Putamen (tissue), 1 donor: ENCODE measurements at places on chromosomes 12 and 14.

GRCh38 chr14:41718477-41719166, 111.9 kb downstream of the LRFN5 start:
- peak; percentile 2 for DNase-seq

GRCh38 chr12:51524386-51524901, 66.6 kb upstream of the SCN8A start:
- no peak for DNase-seq

DNA sequence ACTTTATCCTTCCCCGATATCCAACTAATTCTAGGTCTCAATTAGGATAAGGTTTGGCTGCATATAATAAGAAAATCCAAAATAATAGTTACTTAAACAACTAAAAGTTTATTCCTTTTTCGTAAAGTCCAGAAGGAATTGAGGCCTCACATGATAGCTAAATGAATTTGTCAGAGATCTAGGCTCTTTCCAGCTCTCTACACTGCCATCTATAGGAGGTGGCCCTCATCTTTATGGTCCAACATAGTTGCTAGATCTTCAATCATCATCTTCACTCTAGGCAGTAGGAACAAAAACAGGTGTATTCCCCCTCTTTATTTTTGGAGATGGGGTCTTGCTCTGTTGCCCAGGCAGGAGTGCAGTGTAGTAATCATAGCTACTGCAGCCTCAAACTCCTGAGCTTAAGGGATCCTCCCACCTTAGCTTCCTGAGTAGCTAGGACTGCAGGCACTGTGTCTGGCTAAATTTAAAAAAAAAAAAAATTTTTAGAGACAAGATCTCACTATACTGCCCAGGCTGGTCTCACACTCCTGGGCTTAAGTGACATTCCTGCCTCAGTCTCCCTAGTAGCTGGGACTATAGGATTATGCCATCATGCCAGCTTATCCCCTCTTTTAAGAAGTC, 46.5 kb upstream of the SAV1 start:
- DNase-seq = no peak

- no peak for DNase-seq
Observed at GRCh38 chr14:96737881-96738280, 59.3 kb upstream of the VRK1 start.

- no peak for DNase-seq
Observed at GRCh38 chr12:26286186-26286585, 90.8 kb downstream of the SSPN start.

DNA sequence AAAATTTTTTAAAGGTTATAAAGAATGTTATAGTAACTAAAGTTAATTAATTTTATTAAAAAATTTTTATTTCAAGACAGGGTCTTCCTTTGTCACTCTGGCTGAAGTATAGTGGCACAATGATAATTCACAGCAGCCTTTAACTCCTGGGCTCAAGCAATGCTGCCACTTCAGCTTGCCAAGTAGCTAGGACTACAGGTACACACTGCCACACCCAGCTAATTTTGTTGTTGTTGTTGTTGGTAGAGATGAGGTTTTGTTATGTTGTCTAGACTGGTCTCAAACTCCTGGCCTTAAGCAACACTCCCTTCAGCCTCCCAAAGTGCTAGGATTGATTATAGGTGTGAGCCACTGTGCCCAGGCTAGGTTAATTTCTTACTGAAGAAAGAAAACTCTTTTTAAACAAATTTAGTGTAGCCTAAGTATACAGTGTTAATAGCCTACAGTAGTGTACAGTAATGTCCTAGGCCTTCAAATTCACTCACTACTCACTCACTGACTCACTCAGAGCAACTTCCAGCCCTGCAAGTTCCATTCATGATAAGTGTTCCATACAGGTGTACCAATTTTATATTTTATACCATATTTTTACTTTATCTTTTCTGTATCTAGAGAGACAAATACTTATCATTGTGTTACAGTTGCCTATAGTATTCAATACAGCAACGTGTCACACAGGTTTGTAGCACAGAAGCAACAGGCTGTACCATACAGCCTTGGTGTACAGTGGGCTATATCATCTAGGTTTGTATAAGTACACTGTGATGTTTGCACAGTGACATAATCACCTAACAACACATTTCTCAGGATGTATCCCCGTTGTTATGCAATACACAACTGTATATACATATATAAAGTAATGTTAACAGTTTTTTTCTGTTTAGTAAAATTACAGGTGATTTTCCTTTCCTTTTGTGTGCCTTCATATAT, 24.7 kb upstream of the DNAAF2 start:
- no peak for DNase-seq

- DNase-seq = no peak
Observed at GRCh38 chr12:89574736-89575208, 48.9 kb upstream of the POC1B start.

GRCh38 chr14:30521899-30522736, 36.8 kb upstream of the G2E3 start:
- peak; percentile 52 for DNase-seq

GRCh38 chr14:83711046-83711445, 1818.9 kb upstream of the FLRT2 start:
- DNase-seq = no peak

DNA sequence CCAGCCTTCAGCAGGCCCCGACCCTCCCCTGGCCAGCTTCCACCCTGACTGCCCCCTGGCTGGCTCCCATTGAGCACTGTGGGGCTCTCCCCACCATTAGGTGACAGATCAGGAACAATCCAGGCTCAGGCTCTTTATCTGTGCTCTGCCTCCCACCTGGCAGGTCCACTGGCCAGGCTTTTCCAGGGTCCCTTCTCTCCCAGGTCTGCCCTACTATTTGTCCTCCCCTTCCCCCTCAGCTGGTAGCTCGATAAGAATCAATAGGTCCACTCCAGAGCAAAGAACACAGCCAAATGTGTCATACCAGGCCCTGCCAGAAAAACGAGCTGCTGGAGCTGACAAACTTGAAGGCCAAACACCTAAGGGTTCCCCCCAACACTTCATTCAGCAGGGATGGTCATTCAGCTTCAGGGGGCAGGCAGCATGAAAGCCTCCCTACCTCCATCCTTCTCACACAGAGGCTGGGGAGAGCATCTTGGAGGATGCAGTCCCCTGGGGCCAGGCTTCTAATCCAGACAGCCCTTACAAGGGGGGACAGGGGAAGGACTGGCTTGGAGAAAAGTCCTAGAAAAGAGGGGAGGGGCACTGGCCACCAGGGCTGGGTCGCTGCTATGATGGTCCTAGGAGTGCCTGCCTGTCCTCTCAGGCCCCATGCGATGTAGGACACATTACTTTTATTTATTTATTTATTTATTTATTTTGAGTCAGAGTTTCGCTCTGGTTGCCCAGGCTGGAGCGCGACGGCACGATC, 1.9 kb upstream of the KRT18 start:
- DNase-seq = no peak

DNA sequence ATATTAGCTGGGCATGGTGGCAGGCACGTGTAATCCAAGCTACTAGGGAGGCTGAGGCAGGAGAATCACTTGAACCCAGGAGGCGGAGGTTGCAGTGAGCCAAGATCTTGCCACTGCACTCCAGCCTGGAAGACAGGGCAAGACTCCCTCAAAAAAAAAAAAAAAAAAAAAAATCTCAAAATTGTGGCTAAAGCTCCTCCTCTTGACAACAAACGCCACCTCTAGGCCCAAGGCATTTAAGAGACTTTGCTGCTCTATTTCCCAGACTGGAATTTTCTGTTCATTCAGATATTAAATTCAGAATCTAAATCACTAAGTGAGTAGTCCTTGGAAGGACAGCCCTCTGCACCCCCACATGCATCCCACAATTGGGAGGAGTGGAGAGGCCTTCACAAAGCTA, 1.4 kb downstream of the ZFYVE1 start:
- DNase-seq = no peak

GRCh38 chr14:29734732-29735131, 192.9 kb downstream of the PRKD1 start:
- DNase-seq = no peak

- DNase-seq = no peak
Observed at GRCh38 chr14:47857646-47858045, 182.2 kb upstream of the MDGA2 start.

DNA sequence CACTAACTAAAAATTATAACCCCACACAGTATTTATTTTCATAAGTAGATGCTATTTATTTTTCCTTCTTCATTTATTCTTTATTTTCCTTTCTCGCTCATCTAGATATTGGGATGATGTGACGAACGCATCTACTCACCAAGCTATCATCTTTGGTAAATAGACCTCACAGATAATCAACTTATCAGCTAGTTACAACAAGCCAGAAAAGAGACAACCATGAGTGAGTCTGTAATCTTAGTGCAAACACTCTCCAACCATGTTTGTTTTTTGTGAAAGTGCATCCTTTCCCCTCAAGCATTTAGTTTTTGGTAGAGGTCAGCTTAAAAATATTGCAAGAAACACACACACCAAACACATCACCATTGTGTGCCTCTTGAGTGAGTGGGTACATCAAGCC, 84.9 kb downstream of the SLC25A21 start:
- DNase-seq = no peak

GRCh38 chr14:64510825-64511671, 6.5 kb downstream of the ZBTB1 start:
- peak; percentile 74 for DNase-seq

DNA sequence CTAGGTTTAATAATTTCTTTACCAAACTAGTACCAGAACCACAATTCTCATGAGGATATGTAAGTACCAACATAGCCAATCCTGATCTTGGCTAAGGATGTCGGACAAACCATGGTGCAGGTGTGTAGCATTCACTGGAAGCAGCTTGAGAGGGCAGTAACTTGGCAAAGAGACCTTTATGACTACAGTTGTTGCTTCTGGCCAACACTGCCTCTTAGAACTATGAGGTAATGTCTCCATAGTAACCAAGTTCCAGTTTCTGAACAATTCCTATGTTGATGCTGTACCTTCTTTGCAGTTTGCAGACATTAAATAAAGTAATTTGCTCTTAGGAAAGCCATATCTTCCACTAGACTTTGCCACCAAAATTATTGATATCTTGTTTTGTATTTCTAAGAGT, at the start of gene LMNTD1:
Gene LMNTD1 (minus strand): TSS at position 186 of the 400 bp plus-strand sequence. CDS start 324 bp downstream, outside the sequence.
- DNase-seq = no peak
